ENCODE measurements at places on chromosomes 4 and X.

DNA sequence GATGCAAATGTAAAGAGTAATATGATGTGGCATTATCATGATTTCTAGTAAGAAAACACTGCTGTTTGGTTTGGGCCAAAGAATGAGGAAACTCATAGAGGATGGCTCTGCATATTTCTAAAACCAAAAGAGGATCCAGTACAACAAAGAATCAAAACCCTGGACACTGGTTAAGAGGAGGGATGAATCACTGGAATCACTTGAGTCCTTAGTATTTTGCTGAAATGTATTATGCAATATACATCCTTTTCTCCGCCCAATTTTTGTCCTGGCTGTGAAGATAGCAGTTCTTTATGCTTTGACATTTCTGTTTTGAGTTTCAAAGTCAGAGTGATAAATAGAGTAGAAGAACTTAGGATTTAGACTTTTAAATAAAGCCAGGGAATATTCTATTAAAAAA, 345.9 kb downstream of the PACRGL start:
- no peak for DNase-seq

GRCh38 chr4:33316033-33316432, 2595.9 kb downstream of the PCDH7 start:
- DNase-seq: no peak

- no peak for DNase-seq
These were observed 15.0 kb upstream of the GSPT2 start for GRCh38 chrX:51728202-51728601.

DNA sequence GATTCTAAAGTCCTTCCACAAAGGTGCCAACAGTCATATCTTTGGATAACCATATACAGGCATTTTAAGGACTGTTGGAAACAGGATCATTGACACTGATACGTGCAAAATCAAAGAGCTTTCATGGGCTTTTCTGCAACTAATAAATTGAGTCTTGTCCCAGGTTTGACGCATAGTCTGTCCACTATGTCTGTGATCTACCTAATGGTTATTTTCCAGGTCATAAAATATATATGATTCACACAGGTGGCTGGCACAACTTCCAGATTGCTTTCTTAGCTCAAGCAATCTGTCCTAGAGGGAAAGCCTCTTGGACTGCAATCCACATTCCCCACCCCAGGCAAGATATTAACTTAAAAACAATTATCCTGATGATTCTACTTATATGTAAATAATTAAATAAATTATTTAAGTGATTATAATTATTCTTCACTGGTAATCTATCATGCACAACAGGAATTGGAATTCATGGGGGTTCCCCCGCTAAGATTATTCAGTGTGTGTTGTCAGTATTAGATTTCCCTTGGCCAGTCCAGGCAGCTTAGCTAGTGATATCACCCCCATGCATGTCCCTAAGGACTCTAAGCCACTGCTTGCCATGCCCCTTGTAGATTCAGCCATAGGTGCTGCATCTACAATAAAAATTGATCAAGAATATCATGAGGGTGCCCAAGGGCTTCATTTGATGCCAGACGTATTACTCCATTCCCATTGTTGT, 97.8 kb downstream of the TLL1 start:
- DNase-seq: no peak

GRCh38 chr4:150436598-150437370, 145.2 kb upstream of the MAB21L2 start:
- DNase-seq: no peak

- DNase-seq: no peak
These were observed 24.0 kb downstream of the NAP1L3 start for GRCh38 chrX:93649381-93649780.

DNA sequence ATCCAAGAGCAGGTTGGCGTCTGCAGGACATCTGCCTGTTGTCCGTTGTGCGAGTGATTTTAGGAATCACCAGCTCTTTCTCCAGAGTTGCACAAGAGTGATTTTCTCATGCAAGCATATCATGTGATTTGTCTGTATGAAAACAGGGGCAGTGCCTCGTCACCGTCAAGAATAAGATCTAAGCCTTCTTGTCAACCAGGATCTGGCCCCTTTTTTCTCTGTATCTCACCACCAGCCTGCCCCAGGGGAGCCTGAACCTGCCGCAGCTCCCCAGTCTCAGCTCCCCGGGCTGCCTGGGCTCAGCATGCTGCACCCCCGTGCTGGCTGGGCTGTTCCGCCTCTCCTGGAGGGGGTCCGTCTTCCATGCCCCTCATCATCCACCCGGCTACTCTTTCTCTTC, 90.5 kb downstream of the STOX2 start:
- no peak for DNase-seq

- no peak for DNase-seq
These were observed 17.5 kb upstream of the TBC1D1 start for GRCh38 chr4:37873386-37873785.
